ENCODE measurements at places on chromosomes 3 and 15. TPM values are rescaled to one million over a fixed set of nuclear protein-coding genes. Genes with fewer than 3 reads are reported as not detected.

GRCh38 chr3:61946570-61947324, 385.4 kb downstream of the PTPRG start:
- H3K36me3 ChIP-seq = no peaks in the 10 kb centered on the region
- no peaks in the 10 kb centered on the region for H3K27me3 ChIP-seq
- no peak for DNase-seq

DNA sequence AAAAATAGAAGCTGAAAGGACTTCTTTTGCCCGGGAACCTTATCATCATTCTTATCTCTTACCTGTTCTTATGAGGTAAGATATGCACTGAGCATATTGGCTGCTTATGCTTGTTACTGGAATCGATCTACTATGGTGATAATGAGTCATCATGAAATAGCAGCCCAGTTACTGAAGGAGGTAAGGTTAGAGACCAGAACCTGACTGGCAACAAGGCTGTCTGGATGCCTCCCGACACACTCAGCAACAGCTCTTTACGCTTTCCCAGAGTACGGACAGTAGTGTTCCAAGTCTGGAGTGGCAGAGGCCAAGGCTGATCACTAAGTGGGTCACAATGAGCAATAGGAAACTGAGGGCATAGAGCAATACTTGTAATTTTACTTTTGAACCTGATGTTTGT, 314.1 kb downstream of the NLGN1 start:
- no peaks in the 10 kb centered on the region for H3K27me3 ChIP-seq
- H3K27ac ChIP-seq = no peak overlapping the region
- no peaks in the 10 kb centered on the region for H3K4me1 ChIP-seq
- no peaks in the 10 kb centered on the region for H3K36me3 ChIP-seq

DNA sequence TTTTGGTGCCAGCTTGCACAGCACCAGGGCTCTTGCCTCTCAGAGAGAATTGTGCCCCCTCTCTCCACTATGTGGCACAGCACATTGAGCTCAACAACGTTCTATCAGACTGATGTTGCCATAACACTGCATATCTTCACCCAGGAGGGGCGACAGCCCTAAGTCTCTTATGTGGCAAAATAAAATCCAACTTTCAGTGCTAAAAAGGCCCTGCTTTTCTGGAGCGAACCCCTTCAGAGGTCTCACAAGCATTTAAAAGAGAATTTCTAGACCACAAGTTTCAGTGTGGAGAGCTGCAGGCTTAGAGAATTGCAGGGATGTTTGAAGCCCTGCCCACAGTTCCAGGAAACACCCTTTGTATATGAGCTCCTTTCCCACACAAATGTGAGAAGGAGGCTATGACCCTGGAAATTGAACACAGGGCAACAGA, 85.5 kb downstream of the LIPC start:
- H3K36me3 ChIP-seq = no peaks in the 10 kb centered on the region
- H3K4me3 ChIP-seq = no peak overlapping the region
- no peaks in the 10 kb centered on the region for H3K27me3 ChIP-seq

DNA sequence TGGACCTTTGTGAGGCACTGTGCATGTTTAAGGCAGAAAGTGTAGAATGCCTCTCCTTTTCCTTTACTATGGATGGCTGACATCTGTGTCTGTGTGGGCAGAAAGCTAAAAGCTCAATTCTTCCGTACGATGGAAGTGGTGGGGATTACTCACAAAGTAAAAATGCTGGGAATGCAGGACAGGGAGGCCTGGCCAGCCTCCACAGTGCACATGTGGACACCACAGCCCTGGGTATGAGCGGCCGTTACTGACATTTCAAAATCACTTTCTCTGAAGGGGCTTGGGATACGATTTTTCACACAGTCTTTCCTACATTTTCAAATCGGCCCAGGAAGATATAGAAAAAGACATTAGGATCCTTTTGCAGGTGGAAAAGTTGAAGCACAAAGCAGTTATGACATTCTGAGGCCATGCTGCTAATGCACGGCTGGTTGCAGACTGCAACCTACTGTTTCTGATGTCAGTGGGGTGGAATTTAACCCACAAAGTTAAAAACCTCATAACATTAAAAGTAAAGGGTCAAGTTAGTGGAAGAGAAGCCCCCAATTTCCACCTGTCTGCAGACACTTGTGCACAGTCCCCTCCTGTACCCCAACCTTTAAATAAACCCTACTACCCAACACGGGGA, 27.9 kb downstream of the EHD4 start:
- no peaks in the 10 kb centered on the region for H3K27me3 ChIP-seq
- H3K27ac ChIP-seq = peak overlapping the region; percentile 91
- peaks cover 1% of the 10 kb centered on the region for H3K36me3 ChIP-seq
- DNase-seq = peak; percentile 94
- H3K4me3 ChIP-seq = no peak overlapping the region
- peaks cover 46% of the 10 kb centered on the region for H3K4me1 ChIP-seq

DNA sequence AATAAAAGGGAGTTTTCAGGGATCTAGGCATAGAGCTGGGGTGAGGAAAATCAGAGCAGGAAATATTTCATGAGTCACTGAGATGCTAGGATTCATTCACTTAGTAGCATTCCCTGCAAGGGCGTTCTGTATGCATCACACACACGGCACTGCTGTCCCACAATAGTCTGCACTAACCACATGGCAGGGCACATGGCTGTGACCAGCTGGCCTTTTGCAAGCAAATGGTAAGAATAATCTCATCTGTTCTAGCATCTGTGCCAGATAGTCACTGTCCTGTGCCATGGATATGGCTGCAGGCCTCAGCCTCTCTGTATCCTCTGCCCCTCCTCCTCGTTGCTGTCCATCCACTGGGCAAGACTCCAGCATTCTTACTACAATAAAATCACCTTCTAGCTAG, 37.8 kb downstream of the BOC start:
- peaks cover 9% of the 10 kb centered on the region for H3K4me1 ChIP-seq
- H3K4me3 ChIP-seq = no peak overlapping the region
- H3K27me3 ChIP-seq = no peaks in the 10 kb centered on the region
- H3K36me3 ChIP-seq = peaks cover 23% of the 10 kb centered on the region

DNA sequence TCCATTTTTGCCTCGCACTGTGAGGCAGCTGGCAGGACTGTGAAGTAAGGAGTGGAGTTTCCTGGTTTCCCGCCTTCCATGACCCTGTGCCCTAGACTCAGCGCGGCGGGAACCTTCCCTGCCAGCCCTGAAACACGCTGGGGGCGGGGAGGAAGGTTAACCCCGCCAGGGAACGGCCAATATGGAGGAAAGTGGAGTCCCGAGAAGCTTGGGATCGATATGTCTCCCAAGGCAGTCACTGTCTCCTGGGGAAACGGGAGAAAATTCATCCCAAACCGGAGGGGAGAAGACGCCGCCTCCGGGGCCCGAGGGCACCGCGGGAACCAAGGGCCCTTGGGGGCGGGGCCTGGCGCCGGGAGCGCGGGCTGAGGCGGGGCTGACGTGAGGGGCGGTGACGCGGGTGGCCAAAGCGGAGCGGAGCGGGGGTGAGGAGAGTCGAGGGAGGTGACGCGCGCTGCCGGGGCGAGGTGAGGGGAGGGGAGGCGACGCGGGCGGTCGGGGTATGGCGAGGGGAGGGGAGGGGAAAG, at the start of gene HMCES:
Gene HMCES (plus strand): TSS at position 432 of the 527 bp plus-strand sequence. CDS start 863 bp downstream, outside the sequence.
- H3K27me3 ChIP-seq = no peaks in the 10 kb centered on the region
- H3K27ac ChIP-seq = peak within 1 kb of the TSS; percentile 68
- H3K4me3 ChIP-seq = peak within 1 kb of the TSS; percentile 83
- DNase-seq = peak; percentile 81
- H3K36me3 ChIP-seq = peaks cover 30% of the 10 kb centered on the region
- peaks cover 7% of the 10 kb centered on the region for H3K4me1 ChIP-seq

DNA sequence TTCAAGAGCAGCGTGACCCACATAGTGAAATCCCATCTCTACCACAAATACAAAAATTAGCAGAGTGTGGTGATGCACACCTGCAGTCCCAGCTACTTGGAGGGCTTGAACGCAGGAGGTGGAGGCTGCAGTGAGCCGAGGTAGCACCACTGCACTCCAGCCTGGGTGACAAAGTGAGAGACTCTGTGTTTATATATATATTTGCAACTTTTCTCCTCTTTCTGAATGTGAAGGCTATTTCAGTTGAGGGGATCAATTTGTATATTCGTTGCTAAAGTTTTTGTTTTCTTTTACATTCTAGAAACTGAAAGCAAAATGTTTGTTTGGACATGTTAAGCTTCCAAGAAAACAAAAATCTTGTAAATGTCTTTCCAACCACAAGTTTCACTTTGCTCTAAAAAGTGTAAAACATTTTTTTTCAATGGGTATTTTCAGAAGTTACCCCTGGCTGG, 29.8 kb upstream of the FAM98B start:
- H3K4me1 ChIP-seq = no peaks in the 10 kb centered on the region
- H3K4me3 ChIP-seq = no peak overlapping the region
- peaks cover 32% of the 10 kb centered on the region for H3K27me3 ChIP-seq
- no peak for DNase-seq
- H3K27ac ChIP-seq = no peak overlapping the region
- H3K36me3 ChIP-seq = no peaks in the 10 kb centered on the region

DNA sequence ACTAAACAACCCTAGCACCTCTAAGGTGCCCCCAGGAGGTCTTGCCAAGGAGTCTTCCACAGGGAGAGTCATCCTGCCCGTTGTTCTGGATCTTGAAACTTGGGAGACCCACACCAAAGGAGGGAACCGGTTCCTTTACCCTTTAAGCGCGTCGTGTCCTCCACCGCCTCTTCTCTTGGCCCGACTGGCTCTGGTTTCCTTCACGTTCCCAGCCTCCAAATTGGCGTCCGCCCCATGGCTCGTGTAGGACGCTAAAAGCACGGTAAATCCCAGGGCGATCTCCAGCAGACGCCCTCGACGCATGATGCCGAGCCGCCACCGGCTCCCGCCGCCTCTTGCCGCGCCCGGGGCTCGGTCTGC, 1.1 kb downstream of the FBN1 start:
- H3K36me3 ChIP-seq = peaks cover 2% of the 10 kb centered on the region
- DNase-seq = peak; percentile 38
- H3K27ac ChIP-seq = peak overlapping the region; percentile 89
- no peaks in the 10 kb centered on the region for H3K27me3 ChIP-seq
- peak overlapping the region; percentile 90 for H3K4me3 ChIP-seq
- H3K4me1 ChIP-seq = peaks cover 6% of the 10 kb centered on the region

GRCh38 chr3:101867996-101868395, 18.7 kb downstream of the NFKBIZ start:
- H3K4me3 ChIP-seq = no peak overlapping the region
- DNase-seq = no peak
- H3K27me3 ChIP-seq = no peaks in the 10 kb centered on the region
- H3K36me3 ChIP-seq = no peaks in the 10 kb centered on the region
- peaks cover 8% of the 10 kb centered on the region for H3K4me1 ChIP-seq
- no peak overlapping the region for H3K27ac ChIP-seq

UROC1 gene
- polyA plus RNA-seq = not detected

PLA1A gene
- polyA plus RNA-seq = not detected

GOLGA8J gene
- not detected for polyA plus RNA-seq

ARPP19 gene
- polyA plus RNA-seq = 23.6 TPM
